C1 segment of cervical spinal cord (tissue), 14 donors: ENCODE measurements at places on chromosomes 5 and 9.

- DNase-seq: no peak
Measured at GRCh38 chr9:6619909-6620308, 25.6 kb downstream of the GLDC start.

- DNase-seq: no peak
Measured at GRCh38 chr5:76219636-76220035, 136.5 kb downstream of the SV2C start.

GRCh38 chr5:147036691-147037245 is 158.2 kb upstream of the PPP2R2B start:
- DNase-seq: no peak

- DNase-seq: no peak
Measured at GRCh38 chr5:57828221-57828620, 345.6 kb upstream of the ACTBL2 start.

DNA sequence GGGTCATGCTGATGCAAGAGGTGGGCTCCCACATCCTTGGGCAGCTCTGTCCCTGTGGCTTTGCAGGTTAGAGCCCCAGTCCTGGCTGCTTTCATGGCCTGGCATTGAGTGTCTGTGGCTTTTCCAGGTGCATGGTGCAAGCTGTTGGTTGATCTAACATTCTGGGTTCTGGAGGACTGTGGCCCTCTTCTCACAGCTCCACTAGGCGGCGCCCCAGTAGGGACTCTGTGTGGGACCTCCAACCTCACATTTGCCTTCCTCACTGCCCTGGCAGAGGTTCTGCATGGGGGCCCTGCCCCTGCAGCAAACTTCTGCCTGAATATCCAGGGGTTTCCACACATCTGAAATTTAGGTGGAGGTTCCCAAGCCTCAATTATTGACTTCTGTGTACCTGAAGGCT is 150.1 kb downstream of the NNT start:
- DNase-seq: no peak

DNA sequence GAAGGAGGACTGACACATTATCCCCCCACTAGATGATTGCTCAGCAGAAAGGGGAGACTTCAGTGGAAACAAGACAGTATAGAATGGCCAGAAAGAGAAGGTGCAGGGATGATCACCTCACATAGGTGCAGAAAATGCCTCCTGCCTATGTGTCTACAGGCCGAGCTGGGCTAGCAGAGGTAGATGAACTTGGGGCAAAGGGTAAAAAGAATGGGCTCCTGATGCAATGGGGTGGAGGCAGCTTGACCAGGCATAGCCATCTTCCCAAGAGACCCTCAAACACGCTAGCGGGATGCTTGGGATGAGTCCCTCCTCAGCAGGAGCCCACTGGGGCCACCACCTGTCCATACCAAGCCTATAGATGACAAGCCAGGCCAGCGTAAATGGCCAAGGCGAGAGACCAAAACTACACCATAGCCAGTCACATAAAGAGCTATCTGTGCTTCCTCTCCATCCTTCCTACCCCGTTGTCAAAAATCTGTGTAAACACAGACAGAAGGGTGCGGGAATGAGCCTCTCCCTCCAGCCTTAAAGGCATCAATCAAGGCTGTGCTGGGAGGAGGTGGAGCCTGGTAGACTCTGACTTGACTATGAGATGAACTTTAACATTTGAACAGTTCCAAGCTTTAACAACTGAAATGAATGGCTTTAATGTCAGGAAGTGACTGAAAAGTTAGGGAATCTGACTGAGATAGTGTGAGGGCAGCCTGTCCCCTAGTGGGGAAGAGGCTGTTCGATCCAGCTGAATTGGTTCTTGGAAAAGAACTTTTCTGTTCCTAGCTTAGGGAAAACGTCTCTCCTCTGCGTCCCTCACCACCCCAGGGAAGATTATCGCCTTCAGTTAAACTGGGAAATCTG is 10.4 kb downstream of the C9orf152 start:
- no peak for DNase-seq

DNA sequence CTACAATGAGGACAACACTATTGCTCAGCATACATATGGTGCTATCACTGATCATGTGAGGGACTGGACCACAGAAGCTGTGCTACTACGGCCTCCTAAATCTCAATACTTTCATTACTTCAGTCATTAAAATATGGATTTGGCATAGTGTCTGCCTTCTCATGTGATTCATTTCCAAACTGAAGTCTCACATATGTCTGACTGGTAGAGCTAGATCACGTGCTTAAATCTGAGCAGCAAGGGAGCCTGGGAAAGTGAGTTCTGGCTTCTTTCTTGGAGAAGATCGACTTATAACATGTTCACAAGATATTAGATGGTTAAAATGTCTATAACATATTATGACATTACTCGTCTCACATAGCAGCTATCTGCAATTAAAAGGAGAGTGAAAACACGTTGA is 8.3 kb downstream of the KIF4B start:
- no peak for DNase-seq

DNA sequence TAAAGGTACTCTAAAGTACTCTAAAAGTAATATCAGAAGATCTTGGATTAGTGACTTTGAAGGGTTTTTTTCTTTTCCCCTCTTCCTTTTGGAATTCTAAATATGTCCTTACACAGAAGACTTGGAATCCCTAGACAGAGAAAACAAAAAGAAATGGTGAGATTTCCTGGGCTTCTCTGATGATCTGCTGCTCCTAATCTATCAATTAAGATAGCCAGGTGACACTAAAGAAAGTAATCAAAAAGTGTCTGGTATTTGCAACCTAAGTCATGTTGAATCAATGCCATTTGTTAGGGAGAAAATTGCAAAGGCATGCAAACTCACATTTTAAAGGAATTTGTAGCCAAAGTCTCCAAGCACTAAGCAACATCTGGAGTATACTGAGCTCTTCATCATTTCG is 29.5 kb upstream of the MYO10 start:
- no peak for DNase-seq

GRCh38 chr5:31182136-31182535 is 11.3 kb upstream of the CDH6 start:
- DNase-seq: no peak

GRCh38 chr5:10858945-10859344 is 97.9 kb upstream of the DAP start:
- no peak for DNase-seq

DNA sequence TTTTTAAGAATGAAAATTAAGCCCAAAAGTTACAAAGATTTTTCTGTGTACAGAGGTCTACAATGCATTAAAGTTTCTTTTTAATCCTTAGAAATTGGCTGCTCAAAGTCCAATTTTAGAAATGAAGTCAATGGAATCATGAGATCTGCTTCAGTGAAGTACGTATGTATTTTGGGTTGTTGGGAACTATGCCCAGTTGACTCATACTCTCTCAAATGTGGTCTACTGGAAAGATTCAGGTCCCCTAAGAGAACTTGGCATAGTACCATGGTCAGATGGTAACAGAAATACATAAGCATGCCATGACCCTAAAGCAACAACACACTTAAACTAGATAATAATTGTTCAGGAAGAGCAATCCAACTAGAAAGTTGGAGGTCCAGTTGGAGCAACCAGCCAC is 23.0 kb downstream of the FBLL1 start:
- DNase-seq: no peak

GRCh38 chr5:24065779-24066178 is 558.4 kb downstream of the PRDM9 start:
- no peak for DNase-seq

- no peak for DNase-seq
Measured at GRCh38 chr5:170077526-170077925, 28.2 kb upstream of the FOXI1 start.

GRCh38 chr5:10064546-10065195 is 185.0 kb downstream of the ATPSCKMT start:
- DNase-seq: no peak

GRCh38 chr5:79235261-79235633 is 684 bp upstream of the JMY start:
- no peak for DNase-seq

DNA sequence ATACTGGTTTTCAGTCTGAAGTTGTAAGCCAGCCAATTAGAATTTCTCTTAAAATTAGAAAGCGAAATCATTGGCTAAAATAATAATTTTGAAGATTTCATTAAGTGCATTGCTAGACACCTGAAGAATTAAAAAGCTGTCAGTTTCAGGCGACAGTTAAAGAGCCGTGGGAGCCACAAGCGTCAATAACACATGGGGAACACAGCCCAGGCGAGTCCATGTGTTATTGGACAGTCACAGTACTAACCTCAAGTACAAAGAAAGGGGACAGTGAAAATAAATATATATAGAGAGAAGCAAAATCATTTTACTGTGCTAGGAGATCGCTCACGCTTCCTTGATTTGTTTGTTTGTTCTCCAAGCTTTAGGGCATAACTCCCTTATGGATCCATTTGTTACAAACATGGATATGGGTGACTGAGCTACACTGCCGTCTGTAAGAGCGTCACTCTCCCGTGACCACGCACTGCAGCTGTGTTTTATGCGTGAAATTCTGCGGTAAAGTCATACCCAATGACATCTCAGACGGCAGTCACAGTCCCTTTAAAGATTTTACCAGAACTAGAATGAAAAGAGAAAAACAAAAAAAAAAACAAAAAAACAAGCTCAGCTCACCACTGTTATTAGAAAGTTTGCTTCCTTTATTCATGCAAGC is 83.2 kb downstream of the USP20 start:
- DNase-seq: no peak

DNA sequence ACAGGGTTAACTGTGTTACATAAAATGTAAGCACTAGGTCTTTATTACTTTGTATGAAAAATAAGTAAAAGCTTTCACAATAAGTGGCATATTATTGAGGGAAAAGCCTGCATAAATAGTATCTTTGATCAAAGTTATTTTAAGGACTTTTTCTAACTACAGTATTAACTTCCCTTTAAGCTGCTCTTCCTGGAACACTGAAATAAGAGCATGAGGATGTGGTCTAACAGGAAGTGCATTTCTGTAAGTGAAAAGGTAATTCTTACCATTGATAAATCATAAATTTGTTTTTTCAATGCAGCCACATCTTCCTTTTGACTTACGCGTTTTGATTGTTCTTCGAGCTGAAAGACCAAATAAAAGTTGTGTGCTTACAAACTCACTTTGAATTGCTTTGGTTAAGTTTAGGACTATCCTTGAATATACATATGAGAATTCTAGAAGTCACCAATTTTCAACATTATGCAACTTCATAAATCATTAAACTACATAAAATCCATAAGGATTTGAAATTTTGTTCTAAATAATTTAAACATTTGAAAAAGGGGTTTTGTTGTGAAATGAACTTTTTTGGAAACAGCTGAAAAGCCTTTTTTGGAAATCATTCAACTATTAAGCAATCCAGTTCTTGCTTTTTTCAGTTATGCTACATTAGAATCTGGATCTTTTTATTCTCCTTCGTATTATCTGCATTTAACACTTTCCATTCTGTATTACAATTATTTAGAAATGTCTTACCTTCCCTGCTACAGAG is 50.6 kb downstream of the RASEF start:
- no peak for DNase-seq

GRCh38 chr9:106897751-106898150 is 34.8 kb downstream of the ZNF462 start:
- no peak for DNase-seq

GRCh38 chr9:132806306-132806705 is 71.8 kb downstream of the AK8 start:
- no peak for DNase-seq

- DNase-seq: no peak
Measured at GRCh38 chr5:153350175-153350883, 140.1 kb upstream of the GRIA1 start.

- DNase-seq: no peak
Measured at GRCh38 chr9:115976781-115977180, 176.8 kb upstream of the PAPPA start.

GRCh38 chr9:98295824-98296223 is 40.4 kb upstream of the TBC1D2 start:
- no peak for DNase-seq

- no peak for DNase-seq
Measured at GRCh38 chr9:92171822-92172221, 56.6 kb upstream of the SPTLC1 start.

DNA sequence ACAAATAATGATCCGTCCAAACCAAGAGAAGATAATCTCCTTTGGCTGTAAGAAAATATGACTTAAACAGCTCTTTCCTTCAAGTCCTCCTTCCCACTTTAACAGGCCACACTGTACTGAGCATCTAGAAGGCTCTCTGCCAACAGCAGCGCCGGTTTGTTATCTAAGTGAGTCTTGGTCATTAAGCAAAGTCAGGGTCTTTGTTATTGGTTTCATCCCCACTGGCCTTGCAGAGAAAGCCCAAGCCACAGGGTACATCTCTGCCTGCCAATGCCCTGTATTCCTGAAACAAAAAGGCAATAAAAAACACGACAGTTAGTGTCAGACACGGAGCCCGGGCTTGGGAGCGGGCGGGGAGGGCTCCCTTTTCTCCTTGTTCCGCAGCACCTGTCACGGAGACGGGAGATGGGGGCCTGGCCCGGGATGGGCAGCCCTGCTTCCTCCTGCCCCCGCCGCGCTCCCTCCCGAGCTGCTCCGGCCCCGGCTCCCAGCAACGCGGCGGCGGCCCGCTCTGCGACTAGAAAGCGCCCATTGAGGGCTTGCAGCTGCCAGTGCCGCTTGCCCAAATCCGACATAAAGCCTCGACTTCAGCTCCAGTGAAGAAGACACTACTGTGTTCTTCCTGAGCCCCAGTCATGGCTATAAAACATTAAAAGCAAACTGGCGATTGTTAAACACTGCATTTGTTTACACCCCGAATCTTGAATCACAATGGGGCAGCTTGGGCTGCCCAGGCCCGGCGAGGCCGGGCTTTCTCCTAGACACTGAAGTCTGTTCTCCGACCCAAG is 28.1 kb upstream of the PIK3R1 start:
- peak; percentile 82 for DNase-seq

GRCh38 chr5:151779531-151780125 is 7.9 kb downstream of the G3BP1 start:
- DNase-seq: no peak

DNA sequence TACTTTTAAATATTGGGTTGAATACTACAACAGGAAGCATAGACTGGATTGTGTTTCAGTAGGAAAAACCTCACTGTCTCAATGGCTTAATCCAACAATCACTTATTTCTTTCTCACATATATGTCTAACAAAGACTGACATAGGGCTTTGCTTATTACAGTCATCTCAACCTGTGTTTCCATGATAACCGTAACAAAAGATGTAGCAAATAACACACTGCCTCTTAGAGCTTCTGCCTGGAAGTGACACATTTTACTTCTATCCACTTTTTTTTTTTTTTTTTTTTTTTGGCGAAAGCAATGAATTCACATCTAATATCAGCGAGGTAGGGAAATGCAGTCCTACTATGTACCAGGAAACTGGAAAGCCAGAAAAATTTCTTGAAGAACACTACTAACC is 204.9 kb upstream of the CDKN2B start:
- DNase-seq: no peak

- peak; percentile 18 for DNase-seq
Measured at GRCh38 chr5:124438903-124439281, 307.5 kb downstream of the ZNF608 start.
